ENCODE measurements at places on chromosomes 3 and 15. TPM values are rescaled to one million over a fixed set of nuclear protein-coding genes. Genes with fewer than 3 reads are reported as not detected.

DNA sequence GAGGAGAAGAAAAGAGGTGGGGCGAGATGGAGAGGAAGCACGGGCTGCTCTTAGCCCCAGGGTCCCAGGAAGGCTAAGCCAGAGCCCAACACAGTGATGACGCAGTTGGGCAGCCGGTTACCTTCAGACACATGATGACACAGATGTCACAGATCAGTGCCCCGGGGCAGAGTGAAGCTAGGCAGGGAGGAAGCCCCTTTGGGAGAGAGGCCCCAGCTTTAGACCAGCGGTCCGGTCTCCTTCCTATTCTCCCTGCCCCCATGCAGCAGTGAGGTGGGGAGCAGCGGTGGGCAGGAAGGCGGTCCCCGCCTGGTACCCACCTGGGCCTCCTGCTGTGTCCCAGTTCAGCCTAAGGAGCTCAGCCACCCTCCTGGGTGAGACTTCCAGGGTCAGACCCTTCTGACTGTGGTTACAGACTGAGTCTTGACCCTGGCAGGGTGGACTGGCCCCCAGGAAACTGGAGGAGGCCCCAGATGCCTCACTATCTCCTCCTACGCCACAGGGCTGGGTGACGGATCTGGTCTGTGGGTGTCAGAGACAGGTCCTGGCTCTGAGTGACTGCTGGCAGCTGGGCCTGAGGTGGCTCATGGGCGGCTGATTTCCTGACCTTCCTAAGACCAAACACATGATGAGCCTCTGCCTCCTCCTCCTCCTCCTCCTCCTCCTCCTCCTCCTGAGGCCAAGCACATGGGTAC lies 38.8 kb upstream of the LINGO1 start:
- DNase-seq: no peak

DNA sequence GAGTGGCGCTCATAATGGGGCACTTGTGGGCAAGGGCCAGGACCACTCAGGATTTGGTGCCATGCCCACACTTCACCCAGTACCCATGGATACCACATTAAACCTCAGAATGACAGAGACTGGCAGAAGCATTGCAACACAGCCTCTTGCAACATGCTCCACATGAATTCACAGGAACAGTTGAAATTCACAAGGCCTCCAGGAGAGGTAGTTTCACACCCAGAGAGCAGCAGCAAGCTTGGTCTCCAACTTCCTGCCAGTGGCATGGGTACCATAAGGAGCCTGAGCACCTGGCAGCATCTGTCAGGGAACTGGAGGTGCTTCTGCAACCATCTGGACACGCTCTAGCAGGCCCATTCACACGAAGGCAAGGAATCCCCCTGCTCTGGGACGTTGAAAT lies 101.0 kb downstream of the OSBPL10 start:
- DNase-seq: no peak

GRCh38 chr3:116423374-116423773 lies 21.9 kb downstream of the LSAMP start:
- no peak for DNase-seq

DNA sequence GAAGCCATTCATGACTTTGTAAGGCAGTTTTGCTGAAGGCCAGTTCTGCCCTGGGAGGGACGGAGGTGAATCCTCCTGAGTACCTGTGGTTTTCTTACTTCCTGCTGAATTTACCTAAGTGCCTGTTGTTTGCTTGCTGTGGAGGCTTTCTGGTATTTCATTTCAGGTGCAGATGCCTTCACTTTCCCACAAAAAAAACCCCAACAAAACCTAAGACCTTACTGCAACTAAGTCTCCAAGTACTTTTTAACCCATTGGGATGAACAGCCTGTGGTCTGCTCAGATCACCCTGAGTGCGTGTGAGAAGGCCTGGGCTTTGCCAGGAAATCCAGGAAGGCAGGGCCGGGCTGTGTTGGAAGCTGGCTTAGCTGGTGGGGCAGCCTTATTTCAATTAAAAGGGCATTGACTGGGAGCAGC lies 65.3 kb downstream of the IGF1R start:
- DNase-seq: no peak

GOLGA8M gene
- total RNA-seq: 0.43 TPM

DNA sequence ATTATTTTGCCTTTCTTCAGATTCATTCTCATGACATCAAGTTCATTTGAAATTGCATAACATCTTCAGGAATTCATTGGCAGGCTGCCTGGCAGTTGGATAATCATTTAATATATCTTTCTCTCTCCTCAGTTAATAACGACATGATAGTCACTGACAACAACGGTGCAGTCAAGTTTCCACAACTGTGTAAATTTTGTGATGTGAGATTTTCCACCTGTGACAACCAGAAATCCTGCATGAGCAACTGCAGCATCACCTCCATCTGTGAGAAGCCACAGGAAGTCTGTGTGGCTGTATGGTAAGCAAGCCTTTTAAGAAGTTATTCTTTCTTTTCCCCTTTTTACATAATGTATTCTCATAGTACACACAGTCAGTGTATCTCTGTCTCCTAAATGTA lies 38.2 kb downstream of the TGFBR2 start:
- DNase-seq: no peak

DNA sequence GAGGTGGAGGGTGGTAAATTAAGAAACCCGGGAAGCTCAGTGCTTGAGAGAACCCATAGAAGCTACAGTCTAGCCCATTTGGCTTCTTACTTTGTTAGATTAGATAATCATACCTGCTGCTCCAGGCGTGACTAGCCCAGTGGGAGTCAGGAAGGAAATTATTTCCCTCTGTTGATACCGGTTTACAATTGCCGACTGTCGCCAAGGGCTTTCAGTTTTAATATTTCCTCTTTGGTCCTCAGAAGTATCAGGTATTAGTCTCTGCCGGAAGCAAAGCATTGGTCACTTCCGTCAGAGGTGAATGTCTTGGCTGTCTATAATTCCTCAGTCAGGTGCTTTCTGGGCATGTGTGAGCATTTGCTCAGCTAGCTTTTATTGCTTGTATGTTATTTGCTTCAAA lies 75.2 kb downstream of the LPP start:
- DNase-seq: no peak

OGG1 gene
- total RNA-seq: 22.8 TPM

Measured in type B pancreatic cell (in vitro differentiated cells).